ENCODE measurements at places on chromosomes 7 and 10.

- DNase-seq, result no peak
Observed at GRCh38 chr7:46032942-46033341, 111.9 kb upstream of the IGFBP3 start.

- DNase-seq, result no peak
Observed at GRCh38 chr7:41965951-41966505, 263.1 kb upstream of the INHBA start.

GRCh38 chr7:135755351-135755753 is 6.7 kb upstream of the FAM180A start:
- no peak for DNase-seq

- DNase-seq, result no peak
Observed at GRCh38 chr10:74223755-74224529, 72.9 kb downstream of the ADK start.

DNA sequence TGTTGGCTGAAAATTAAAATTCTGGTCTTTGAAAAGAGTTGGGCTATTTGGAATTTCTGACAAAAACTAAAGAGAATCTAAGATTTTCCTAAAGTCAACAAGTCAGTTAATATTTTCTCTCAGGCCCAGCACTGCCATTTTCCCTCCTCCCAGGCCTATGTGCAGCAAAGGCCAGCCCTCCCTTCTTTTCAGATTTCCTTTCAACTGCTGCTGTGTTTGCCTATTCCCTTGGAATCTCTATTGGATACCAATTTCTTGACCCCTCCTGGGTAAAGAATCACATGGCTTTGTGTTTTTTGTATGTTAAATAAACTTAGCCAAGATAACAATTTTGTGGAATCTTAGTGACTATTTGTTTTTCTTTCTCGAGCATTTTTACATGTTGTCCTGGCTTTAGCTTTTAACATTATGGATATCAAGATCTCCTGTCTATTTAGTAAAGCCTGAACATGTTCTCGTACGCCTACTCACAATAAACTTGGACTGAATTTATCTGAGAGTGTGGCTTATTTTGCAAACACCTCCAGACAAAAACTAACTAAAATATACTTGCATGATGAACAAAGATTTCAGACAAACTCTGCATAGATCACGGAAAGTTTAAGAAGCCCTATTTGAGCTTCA is 19.9 kb downstream of the MACC1 start:
- no peak for DNase-seq

- no peak for DNase-seq
Observed at GRCh38 chr7:139804571-139804970, 24.5 kb upstream of the TBXAS1 start.
